ENCODE measurements at places on chromosomes 4 and X. TPM values are rescaled to one million over a fixed set of nuclear protein-coding genes. Genes with fewer than 3 reads are reported as not detected.

GRCh38 chrX:25083661-25084060 is 67.9 kb upstream of the ARX start:
- DNase-seq, result peak; percentile 67

GLRA2 gene
- not detected for total RNA-seq

USP9X gene
- total RNA-seq, result 60.9 TPM

GRCh38 chrX:87687703-87688102 is 170.1 kb downstream of the KLHL4 start:
- DNase-seq, result no peak

- no peak for DNase-seq
These were observed 85.4 kb downstream of the TIGD2 start for GRCh38 chr4:89196745-89197144.

PNCK gene
- not detected for total RNA-seq

GRCh38 chr4:158999166-158999682 is 103.7 kb upstream of the RAPGEF2 start:
- DNase-seq, result no peak

COX7B2 gene
- not detected for total RNA-seq

- DNase-seq, result no peak
These were observed 253.1 kb upstream of the GPC4 start for GRCh38 chrX:133668225-133668931.

SMPX gene
- not detected for total RNA-seq

GRCh38 chrX:49308604-49309269 is 5.3 kb downstream of the GAGE10 start:
- DNase-seq, result no peak

AKAP14 gene
- total RNA-seq, result not detected

SETD7 gene
- total RNA-seq, result 30.9 TPM

GRCh38 chrX:15929194-15929593 is 74.6 kb upstream of the AP1S2 start:
- DNase-seq, result no peak

- peak; percentile 94 for DNase-seq
These were observed 537.3 kb upstream of the FTHL17 start for GRCh38 chrX:31609130-31609529.

GRCh38 chr4:185115827-185116232 is 27.2 kb upstream of the SLC25A4 start:
- DNase-seq, result no peak

DNA sequence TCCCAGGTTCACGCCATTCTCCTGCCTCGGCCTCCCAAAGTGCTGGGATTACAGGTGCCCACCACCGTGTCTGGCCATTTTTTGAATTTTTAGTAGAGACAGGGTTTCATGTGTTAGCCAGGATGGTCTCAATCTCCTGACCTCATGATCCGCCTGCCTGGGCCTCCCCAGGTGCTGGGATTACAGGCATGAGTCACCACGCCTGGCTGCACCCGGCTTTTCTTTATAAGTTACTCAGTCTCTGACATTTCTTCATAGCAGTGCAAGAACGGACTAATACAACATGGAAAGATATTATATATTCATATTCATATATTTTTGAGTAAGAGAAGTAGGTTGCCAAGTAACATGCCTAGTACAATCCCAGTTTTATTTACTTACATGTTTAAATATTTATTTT is 22.9 kb downstream of the SHROOM3 start:
- DNase-seq, result peak; percentile 78

- no peak for DNase-seq
These were observed 47.2 kb upstream of the TMEM33 start for GRCh38 chr4:41887821-41888686.

GRCh38 chr4:123583043-123583442 is 186.4 kb downstream of the SPRY1 start:
- DNase-seq, result peak; percentile 84

- DNase-seq, result no peak
These were observed 8.3 kb downstream of the NAP1L2 start for GRCh38 chrX:73206366-73206765.

CENPVL3 gene
- not detected for total RNA-seq

TEC gene
- total RNA-seq, result 0.24 TPM

- DNase-seq, result no peak
These were observed 70.3 kb downstream of the IRF2 start for GRCh38 chr4:184404047-184404446.

DNA sequence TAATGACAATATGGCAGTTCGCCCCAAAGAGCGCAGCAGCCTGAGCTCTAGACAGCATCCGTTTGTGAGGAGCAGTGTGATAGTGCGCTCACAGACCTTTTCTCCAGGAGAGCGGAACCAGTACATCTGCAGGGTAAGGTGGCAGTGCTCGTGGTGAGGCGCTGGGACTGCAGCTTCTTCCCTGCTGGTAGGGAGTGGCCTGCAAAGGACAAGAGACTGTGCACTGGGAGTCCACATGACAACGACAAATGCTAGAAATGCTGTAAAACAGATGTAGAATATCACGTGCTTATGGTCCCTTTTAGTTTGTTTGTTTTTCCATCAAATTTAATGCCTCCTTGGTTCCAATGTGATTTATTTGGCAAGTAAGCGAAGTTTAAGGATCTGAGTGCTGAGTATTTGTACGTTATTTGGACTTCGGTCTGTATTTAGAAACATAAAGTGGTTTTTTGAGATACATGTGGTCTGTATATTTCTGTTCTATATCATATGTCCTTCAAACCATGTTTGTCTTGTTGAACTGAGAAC is 35.8 kb downstream of the CLDN22 start:
- no peak for DNase-seq

GRCh38 chr4:213971-214370 is 89.7 kb downstream of the ZNF718 start:
- DNase-seq, result peak; percentile 44

DNA sequence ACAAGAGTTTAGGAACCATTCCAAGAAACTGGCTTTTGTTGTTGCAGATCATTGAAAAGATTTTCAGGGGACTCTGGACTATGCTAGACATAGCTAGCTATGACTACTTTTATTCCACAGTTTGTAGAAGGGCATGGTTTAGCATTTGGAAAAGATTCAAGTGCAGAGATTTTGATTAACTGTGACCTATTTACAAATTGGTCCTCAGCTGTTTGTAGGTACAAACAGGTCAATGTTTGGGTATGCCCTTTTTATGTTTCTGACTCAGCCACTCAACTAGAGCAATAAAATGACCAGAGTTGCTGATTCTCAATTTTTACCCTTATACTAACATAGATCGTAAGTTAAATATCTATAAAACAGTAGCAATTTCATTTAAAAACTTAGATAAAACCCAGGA is 46.7 kb downstream of the IGFBP7 start:
- DNase-seq, result no peak

- DNase-seq, result no peak
These were observed 7.6 kb upstream of the OPHN1 start for GRCh38 chrX:68440940-68441339.

DNA sequence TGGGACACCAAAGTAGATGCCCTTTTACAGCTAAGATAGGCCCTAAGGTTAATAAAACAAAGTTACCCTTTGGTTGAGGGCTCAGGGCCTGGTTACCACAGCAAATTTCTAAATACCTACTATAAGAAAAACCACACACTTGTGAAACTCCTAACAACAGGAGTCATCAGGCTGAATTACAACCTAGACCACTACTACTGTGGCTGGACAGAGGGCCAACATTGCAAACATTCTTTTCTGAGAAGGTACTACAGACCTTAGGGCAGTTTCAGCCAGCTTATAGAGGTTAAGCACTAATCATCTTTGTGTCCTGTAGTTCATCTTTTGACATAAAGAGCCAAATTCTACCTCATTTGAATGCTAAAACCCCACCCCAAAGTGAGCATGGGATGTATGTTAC is 504.0 kb downstream of the RAPGEF2 start:
- DNase-seq, result no peak

DNA sequence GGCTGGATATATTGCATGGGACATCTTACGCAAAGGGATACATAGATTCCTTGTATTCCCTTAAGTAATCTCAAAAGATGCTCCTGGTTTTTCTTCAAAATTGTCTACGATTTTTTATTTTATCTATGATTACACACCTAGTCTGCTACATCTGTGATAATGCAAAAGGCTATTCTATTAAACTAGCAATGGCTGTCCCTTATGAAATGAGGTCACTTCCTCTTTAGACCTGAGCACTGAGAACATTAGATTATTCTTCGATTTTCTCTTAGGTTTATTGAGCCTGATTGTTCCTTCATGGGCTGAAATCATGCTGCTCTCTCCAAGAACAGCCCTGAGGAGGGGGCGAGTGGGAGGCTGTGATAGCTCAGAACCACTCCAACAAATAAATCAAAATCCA is 126.8 kb upstream of the ENPP6 start:
- DNase-seq, result no peak

GRCh38 chr4:168449719-168450452 is 30.4 kb downstream of the DDX60L start:
- peak; percentile 51 for DNase-seq

DNA sequence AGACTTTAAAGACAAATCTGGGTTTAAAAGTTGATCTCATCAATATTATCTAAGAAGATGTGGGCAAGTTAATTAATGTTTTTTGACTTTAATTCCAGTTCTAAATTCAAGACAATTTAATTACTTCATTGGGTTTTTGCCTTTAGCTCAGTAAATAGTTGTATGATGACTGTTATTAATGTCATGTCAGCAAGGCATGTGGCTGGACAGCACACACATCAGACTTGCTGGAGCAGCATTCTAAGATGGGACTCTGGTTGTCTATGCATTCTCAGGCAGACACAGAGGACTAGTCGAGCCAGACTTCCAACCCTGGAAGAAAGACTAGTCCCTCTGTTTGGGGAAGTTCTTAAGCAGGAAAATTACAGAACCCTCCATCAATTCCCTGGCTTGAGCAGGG is 180.7 kb upstream of the GK2 start:
- DNase-seq, result peak; percentile 44

DNA sequence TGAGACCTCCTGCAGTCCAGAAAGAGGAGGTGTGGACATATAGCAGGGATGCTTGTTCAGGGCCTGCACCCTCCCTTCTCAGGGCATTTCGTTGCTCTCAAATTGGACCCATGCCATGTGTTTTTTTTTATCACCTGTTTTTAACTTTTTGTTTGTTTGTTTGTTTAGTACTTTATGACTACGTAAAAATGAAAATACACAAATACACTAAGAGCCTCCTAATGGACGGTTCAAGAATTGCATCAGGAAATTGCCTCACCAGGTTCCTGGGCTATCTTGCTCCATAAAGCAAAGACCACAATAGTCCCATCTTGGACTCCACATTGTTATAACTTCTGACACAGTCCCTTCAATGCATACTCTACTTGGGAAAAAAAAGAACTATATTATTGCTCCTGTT is 1685.9 kb upstream of the TENM3 start:
- no peak for DNase-seq

DNA sequence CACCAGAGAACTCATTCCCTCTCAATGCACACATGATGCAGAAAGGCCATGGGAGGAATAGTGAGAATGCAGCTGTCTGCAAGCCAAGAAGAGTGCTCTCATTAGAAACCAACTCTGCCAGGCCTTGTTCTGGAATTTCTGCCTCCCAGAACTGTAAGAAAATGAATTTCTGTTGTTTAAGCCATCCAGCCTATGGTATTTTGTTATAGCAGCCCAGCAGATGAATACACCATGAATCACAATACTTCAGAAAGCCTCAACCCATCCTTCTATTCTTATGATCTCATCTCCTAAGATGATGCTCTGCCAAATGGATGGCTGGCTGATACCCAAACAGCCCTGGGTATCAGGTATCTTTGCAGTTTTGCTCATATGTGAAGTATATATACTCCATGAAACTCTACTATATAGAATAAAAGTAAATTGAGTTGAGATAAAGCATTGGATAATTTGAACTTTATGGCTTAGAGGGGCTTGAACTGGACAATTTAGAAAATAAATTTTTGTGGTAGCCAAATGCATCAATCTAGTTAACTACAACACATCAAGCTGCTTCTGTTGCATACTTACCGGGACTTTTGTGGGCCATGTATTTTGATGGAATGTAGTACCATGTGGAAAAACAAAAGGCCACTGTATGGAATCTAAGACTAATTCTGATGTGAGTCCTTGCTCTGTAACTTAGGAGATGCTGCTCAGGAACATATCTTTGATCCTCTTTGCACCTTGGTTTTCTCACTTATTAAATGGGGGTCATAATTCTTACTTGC is 245.9 kb downstream of the HS3ST1 start:
- peak; percentile 24 for DNase-seq

TRIM61 gene
- 2.2 TPM for total RNA-seq

ZNF630 gene
- 1.3 TPM for total RNA-seq

SMIM10 gene
- total RNA-seq, result 0.17 TPM
